ENCODE measurements at places on chromosomes 7 and 10.

- DNase-seq, result no peak
Measured at GRCh38 chr10:70683940-70684339, 11.6 kb downstream of the ADAMTS14 start.

DNA sequence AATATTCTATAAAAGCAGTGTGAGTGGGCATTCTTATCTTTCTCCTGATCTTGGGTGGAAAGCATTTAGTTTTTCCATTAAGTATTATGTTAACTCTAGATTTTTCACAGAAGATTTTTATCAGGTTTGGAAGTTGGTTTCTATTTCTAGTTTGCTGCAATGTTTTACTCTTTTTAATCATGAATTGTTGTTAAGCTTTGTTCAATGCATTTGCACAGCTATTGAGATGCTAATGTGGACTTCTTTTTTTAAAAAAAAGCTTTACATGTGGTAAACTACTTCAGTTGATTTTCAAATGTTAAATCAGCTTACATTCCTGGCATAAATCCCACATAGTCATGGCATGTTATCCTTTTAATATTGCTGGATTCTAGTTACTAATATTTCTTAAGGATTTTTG lies 363.6 kb upstream of the NRP1 start:
- DNase-seq, result no peak

- DNase-seq, result no peak
Measured at GRCh38 chr10:22339761-22340328, 5.5 kb upstream of the SPAG6 start.

- no peak for DNase-seq
Measured at GRCh38 chr10:129544205-129545202, 77.5 kb downstream of the MGMT start.

DNA sequence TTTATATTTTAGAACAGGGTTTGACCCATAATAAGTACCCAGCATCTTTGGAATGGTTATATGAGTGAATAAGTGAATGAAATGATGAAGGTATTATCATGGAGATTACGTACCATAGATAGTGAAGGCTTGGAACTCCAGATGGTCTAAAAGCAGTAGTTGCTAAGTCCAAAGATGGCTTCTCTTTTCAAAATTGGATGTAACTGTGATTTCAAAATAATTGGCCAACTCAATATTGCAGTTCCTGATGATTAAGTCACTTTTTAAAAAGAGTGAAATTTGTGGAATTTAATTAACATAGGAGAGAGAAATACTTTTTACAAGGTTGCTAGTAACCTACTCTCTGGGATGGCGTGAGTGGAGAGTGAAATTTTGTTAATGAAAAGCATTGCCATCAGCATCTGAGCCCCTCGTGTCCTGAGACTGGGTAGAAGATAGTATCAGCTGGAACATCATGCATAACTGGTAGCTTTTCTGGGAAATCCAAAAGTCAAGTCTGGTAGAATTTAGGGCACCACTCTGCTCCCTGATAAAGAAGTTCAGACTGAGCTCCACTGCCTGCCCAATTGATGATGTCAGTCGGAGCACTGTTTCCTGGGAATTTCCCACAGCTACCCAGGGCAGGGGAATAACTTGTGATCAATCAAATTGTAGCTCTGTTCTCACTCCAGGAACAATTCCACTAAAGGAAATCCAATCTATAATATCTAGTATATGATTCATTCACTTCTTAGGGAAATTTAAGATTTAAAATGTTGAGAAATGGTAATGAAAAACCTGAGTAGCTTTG lies 3.2 kb downstream of the GPR141 start:
- no peak for DNase-seq

DNA sequence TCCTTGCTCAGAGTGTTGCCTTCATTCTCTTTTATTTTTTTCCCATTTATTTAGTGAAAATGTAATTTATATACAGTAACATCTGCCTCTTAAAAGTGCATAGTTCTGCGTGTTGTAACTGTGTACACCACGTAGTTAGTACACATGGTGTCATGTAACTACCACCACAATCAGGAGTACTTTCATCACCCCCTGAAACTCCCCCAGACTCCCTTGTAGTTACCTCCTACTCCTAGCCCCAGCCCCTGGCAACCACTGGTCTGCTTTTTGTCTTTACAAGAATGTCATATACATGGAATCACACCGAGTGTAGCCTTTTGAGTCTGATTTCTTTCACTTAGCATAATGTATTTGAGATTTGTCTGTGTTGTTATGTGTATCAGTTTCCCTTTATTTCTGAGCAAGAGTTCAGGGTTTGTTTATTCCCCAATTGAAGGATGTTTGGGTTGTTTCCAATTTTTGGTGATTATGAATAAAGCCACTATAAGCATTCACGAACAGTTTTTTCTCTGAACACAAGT lies 50.6 kb downstream of the GRK5 start:
- DNase-seq, result no peak

GRCh38 chr7:44155191-44156185 lies 14.4 kb upstream of the MYL7 start:
- DNase-seq, result no peak

DNA sequence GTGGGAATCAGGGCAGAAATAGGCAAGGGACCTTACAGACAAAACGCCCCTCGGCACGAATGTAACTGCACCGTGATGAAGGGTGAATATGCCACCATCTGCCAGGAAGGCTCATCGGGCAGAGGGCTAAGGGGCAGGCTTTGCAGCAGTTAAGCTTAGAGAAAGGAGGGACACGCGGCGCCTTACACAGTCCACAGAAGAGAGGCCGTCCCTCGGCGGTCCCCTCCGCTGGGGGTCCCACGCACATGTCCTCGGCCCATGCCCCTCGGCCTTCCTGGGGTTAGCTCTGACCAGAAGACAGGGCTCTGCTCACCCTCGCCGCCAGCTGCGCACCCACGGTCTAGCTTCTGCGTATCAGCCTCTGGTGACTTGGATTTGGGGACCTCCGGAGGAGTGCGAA lies 141.1 kb downstream of the DYNC2I1 start:
- no peak for DNase-seq
